WTC11 (cell line): ENCODE measurements at places on chromosomes 1 and 21.

DNA sequence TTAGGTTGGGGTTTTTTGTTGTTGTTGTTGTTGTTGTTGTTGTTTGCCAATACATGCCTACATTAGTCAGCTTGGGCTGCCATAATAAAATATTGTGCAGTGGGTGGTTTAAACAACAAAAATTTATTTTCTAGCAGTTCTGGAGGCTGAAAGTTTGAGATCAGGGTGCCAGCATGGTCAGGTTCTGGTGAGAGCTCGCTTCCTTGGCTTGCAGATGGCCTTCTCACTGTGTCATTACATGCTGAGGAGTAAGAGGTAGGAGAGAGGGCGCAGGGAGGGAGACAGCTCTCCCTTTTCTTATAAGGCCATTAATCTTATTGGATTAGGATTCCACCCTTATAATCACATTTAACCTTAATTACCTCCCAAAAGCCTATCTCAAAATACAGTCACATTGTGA is 52.7 kb downstream of the DIRAS3 start:
- DNase-seq, result no peak

DNA sequence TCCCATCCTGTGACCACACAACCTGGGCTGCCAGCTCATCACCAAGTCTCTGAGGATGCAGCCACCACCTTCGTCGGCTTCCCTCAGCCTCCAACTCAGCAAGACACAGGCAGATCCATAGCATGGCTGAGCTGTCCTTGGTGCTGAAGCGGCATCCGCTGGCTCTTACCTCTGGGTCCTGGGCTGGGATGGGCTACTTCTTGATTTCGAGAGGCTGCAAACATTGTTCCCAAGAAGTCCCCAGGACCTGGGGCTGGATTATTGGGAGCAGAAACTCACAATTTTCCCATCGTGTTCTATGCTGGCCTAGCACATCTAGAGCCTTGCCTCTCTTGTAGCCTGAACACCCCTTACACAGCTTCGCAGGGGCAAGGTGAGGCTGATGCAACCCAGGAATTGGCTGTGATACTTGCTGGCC is 24.9 kb upstream of the C1QA start:
- peak; percentile 89 for DNase-seq

DNA sequence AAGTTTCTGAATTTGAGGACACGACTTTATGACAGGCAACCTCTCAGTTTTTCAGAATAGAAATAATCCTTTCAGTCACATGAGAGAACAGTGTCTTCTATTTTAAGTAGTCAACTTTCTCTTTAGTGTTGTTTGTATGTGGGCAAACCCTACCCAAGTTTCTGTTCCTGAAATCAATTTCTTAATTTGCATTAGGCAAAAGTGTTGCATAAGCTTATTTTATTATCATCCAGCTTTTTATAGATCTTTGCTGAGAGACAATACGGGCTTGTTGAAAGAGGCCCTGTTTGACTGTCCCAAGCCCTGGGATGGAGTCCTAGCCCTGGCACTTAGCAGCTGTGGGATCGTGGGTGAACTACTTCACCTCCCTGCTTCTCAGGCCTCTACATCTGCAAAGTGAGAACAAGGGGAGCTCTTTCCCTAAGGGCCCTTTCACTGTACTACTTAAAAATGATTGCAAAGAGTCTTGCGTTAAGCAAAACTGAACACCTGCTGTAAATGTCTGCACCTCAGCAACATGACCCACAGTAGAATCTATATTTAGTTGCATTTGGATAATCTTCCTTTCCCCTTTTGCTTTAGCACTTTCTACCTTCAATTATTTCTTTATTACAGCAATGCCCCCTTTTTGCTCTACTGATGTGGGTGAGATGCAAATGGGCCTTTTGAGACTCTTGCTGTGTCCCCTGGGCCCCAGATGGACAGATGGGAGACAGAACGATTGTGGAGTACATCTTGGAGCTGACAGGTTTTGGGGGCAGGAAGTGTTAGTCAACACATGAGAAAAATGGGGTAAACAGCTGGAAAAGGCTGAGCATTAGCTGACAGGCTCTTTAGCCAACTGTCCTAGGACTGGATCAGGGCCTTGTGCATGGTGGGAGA is 41.0 kb upstream of the SCAF4 start:
- DNase-seq, result no peak

DNA sequence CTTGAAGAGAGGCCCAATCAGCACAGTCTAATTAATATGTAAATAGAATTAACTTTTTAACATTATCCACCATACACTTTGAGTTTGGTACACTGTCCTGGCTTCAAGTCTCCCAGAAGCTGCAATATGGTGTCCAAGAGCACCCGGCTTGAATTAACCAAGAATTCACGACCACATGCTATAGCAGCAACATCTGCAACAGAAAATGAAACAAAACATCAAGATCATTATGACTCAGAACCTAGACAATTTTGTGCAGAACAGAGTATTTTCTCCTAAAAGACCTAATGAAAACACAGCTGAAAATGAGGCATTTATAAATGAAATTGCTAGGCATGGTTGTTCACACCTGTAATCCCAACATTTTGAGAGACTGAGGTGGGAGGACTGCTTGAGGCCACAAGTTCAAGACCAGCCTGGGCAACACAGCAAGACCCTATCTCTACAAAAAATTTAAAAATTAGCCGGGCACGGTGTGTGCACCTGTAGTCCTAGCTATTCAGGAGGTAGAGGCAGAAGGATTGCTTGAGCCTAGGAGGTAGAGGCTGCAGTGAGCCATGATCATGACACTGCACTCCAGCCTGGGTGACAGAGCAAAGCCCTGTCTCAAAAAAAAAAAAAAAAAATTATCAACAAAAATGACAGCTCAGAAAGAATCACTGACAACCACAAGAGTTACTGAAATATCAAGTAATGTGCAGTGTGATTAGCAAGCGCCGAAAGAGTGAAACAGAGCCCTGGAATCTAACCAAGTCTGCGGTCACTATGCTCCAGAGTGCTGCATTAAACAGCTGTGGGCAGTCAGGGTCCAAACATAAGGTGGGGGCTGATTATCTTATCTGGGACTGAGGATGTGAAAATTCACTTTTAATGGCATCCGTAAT is 45.3 kb downstream of the HSF2BP start:
- DNase-seq, result no peak

GRCh38 chr1:222454186-222454585 is 93.7 kb downstream of the HHIPL2 start:
- no peak for DNase-seq

- DNase-seq, result no peak
Observed at GRCh38 chr1:109881906-109882287, 28.8 kb upstream of the CSF1 start.

DNA sequence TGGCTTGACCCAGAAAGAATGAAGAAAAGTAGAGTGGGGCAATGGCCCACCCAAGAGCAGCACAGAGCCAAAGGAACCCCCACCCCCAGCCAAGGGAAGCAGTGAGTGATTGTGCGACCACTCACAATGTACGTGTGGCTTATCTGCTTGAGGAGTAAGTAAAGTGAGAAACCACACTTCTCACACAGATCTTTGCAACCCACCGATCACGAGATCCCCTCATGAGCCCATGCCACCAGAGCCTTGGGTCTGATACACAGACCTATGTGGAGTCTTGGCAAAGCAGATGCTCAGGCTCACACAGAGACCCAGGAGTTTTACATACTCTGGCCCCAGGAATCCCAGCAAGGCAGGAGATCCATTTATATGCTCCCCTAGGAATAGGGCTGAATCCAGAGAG is 14.0 kb upstream of the SLC9C2 start:
- no peak for DNase-seq

- DNase-seq, result no peak
Observed at GRCh38 chr1:162165528-162165927, 96.0 kb downstream of the NOS1AP start.

- no peak for DNase-seq
Observed at GRCh38 chr1:178266113-178266512, 172.2 kb downstream of the RASAL2 start.

DNA sequence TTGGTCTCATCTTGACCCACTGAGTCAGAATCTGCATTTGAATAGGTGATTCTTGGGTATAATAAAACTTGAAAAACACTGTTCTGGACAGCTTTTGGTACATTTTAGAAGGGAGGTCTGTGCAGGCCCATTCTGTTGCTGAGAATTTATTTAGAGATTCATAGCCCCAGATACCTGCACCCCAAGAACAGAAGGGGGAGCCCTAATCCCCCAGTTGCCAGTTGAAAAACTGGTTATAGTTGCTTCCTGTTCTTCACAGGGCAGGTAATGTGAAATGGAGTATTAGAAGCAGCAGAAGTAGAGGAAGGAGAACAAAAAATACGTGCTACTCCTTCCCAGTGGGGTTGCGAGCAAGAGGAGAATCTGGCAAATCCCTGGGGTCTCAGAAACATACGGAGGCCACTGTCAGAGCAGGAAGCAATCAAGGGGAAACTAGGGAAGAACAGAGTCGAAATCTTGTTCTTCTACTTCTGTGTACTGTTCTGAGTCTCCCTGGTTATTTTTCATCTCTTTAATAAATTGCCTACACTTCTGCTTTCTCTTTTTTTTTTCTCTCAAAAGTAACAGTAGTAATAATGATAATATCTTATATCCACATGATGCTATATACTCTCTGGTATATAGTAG is 4.6 kb upstream of the CLCA2 start:
- DNase-seq, result peak; percentile 40

DNA sequence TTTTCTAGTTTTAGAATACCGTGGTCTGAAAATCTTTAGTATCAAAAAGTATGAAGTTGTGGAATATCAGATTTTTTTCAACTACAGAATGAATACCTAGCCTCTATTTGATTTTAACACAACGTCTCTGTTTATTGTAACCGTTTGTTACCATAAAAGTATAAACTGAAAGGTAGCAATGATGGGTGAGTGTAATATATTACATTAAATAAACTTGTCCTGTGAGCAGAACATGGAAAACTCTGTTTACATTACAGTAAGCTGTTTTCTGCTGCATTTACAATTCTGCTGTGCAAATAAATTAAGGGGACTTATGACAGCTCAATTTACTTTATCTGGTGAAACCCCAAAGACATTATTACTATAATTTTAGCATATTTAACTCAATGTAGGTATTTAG is 62.5 kb downstream of the CHRM3 start:
- no peak for DNase-seq

DNA sequence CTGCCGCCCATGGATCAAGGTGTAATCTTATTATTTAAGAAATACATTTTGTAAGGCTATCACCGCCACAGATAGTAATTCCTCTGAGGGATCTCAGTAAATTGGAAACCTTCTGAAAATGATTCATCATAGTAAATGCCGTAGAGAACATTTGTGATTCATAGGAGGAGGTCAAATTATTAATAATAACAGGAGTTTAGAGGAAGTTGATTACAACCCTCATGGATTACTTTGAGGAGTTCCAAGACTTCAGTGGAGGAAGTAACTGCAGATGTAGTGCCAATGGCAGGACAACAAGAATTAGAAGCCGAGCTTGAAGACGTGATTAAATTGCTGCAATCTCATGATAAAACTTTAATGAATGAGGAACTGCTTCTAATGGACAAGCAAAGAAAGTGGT is 280.1 kb downstream of the PTPRC start:
- DNase-seq, result no peak

DNA sequence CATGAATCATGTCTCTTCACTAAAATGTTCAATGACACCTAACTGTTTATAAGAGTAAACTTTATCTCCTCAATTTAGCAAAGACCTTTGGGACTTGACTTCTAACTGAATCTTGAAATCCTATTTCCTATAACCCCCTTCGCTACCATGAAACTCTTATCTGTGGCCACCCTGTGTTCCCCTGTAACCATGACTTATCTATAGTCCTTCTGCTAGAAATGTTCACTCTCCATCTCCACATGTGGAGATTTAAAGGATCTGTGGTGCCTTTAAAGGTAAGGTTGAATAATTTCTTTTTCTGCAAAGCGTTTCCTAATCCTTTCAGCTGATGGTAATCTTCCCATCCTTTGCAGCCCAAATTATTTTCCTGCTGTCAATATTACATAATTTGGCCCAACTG is 436.3 kb upstream of the RUNX1 start:
- no peak for DNase-seq

DNA sequence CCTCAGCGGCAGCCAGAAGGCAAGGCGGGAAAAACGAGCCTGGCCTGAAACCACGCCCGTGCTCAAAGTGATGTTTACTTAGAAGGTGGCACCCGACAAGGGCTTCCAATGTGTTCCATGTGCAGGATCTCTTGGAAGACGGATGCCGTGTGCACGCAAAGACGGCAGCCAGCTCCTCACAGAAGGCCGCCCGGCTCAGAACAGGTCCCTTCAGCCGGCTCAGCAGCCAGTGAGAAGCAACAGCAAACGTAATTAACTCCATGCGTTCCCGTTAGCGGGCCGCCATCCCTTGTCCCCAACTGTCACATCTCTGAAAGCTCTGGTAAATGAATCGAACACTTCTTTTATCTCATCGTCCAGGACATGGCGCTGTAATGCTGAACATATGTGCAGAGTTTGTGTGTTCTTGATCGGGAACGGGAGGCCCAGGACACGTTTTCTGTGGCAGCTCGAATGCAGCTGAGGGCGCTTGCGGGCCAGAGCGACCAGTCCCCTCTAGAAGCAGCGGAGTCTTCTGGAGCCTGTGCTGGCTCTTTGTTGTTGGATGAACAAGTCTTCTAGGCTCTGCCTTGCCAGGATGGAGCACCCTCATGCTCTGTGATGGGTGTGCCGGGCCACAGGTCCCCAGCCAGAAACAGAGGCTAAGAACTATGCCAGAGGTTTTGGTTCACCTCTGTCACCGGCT is 94.6 kb upstream of the ARHGEF16 start:
- DNase-seq, result no peak

- DNase-seq, result no peak
Observed at GRCh38 chr1:57963581-57963980, 539.7 kb upstream of the DAB1 start.

- DNase-seq, result no peak
Observed at GRCh38 chr1:94920061-94920460, 6.8 kb downstream of the CNN3 start.

GRCh38 chr1:201597551-201598230 is 58.8 kb downstream of the NAV1 start:
- no peak for DNase-seq

DNA sequence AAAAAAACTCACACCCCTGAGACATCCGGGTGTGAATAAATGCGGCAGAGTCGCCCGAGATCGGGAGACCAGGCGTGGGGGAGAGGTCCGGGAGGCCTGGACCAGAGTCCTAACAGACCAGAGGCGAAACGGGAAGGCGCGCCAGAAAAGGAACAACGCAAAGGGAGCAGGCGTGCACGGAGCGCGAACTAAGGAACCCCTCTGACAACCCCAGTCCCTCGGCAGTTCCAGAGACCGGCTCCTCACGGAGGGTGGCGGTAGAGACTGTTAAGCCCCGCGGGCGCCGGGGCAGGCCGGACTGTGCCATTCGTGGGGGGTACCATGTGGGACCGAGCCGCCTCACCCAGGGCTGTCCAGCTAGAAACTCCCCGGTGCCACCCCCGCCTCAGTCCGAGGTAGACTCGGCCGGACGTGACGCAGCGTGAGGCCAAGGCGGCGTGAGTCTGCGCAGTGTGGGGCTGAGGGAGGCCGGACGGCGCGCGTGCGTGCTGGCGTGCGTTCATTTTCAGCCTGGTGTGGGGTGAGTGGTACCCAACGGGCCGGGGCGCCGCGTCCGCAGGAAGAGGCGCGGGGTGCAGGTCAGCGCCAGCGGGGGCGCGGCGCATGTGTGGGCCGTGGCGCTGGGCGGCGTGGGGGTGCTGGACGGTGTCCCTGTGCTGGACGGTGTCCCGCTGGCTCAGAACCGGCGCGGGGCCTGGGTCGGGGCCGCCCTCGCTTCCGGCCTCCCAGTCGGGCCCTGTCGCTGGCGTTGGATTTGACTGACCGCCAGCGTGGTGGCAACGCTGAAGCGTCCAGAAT is at the start of gene PARK7:
Gene PARK7 (plus strand): TSS at position 496 of the 798 bp plus-strand sequence. CDS start 1,075 bp downstream, outside the sequence.
- DNase-seq, result peak; percentile 99

- no peak for DNase-seq
Observed at GRCh38 chr1:182702826-182703524, 18.6 kb upstream of the RGS8 start.
